ENCODE measurements at places on chromosomes 6 and 20. TPM values are rescaled to one million over a fixed set of nuclear protein-coding genes. Genes with fewer than 3 reads are reported as not detected.

Gene LHFPL5
- total RNA-seq, result 0.13 TPM

Gene CLPSL1
- not detected for total RNA-seq

Gene STX11
- total RNA-seq, result 2.3 TPM

Gene SIRPB2
- not detected for total RNA-seq

Gene TMEM217
- total RNA-seq, result 0.83 TPM

Gene ZNF512B
- 12.2 TPM for total RNA-seq

Gene ZBTB12
- 4.8 TPM for total RNA-seq

Measured in A549 treated with DMSO at 1 μM for 4 hours (cell line).